ENCODE measurements at places on chromosomes 7 and 10.
A peak's percentile ranks its signal among the peaks of the same experiment; 100 is the strongest.

DNA sequence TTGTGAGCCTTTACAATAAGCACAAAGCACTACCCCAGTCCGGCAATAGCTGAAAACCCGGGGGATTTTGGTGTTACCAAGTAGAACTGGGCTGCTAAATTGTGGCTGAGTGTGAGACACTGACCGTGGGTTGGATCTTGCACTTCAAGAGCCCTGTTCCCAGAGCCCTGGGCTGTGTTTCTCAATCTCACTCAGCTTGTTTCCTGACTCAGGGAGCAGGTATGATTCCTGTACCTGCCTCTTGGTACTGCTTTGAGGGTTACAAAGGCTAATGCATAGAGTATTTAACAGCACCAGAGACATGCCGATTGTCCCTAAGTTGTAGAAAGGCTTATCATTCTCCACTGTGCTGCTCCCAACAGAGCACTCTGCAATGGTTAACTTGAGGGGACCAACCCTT is 134.6 kb downstream of the TEX36 start:
- no peak for DNase-seq

- DNase-seq = no peak
Observed at GRCh38 chr7:22884911-22885788, 62.5 kb upstream of the TOMM7 start.

- DNase-seq = no peak
Observed at GRCh38 chr10:77388571-77389100, 249.0 kb downstream of the KCNMA1 start.

GRCh38 chr10:70063418-70064098 is 10.9 kb downstream of the MACROH2A2 start:
- no peak for DNase-seq

GRCh38 chr7:79454361-79454960 is 994 bp upstream of the MAGI2 start:
- no peak for DNase-seq

- no peak for DNase-seq
Observed at GRCh38 chr7:85620936-85621685, 434.3 kb upstream of the SEMA3D start.

- no peak for DNase-seq
Observed at GRCh38 chr7:27745064-27745583, 5.2 kb downstream of the TAX1BP1 start.

DNA sequence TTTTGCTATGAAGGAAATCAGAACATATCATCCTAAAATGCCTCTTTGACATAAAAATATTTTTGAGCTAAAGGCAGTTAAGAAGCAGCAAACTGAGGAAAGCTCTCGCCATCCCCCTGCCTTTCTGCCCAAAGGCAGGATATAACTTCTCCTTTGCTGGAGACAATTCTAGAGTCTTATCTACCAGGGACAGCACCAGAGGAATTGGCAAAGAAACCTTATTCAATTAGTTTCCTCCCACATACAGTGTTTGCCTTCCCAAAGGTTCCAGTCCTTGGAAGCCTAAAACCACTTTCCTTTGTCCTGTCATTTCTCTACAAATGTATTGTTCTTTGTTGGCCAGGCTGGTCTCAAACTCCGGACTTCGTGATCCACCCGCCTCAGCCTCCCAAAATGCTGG is 33.7 kb downstream of the MASTL start:
- DNase-seq = no peak

- DNase-seq = no peak
Observed at GRCh38 chr7:84786073-84786472, 400.8 kb downstream of the SEMA3D start.

GRCh38 chr10:88936656-88937055 is 15.9 kb downstream of the ACTA2 start:
- no peak for DNase-seq

GRCh38 chr7:43501870-43502269 is 81.0 kb upstream of the STK17A start:
- DNase-seq = no peak

- DNase-seq = no peak
Observed at GRCh38 chr7:41110186-41110585, 592.7 kb downstream of the INHBA start.

GRCh38 chr10:17229016-17229716 is 1.1 kb downstream of the VIM start:
- DNase-seq = peak; percentile 49

- no peak for DNase-seq
Observed at GRCh38 chr10:7301006-7301778, 109.6 kb downstream of the SFMBT2 start.

DNA sequence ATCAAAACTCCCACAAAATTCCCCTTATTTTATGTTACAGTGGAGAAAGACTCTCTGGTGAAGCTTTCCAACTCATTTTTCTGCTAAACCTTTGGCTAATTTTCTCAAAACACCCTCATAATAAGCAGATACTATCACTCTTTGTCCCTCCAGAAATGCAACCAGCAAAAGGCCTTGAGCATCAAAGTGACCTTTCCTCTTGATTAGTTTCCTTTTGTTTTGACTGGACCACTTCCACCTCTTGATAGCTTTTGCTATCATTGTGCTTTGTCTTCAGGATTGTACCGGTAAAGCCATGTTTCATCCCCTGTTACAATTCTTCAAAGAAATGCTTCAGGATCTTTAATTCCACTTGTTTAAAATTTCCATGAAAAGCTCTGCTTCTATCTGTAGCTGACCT is 115.1 kb upstream of the SLC13A1 start:
- DNase-seq = no peak

- no peak for DNase-seq
Observed at GRCh38 chr7:50914460-50914859, 131.8 kb upstream of the GRB10 start.

DNA sequence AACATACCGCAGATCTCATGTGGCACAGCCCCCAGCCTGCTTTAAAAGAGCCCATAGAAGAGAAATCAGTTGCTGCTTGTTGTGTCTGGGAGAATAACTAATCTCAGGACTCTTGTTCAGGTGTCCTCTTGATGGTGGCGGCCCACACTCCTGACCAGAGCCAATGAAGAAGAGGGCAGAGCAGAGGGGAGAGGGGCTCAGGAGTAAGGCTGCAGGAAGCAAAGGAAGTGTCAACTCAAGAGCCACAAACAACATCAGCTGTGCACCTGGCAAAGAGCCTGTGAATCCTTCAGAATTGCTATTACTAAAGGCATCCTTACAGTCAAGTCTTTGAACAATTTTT is 59.8 kb upstream of the PTN start:
- DNase-seq = no peak

DNA sequence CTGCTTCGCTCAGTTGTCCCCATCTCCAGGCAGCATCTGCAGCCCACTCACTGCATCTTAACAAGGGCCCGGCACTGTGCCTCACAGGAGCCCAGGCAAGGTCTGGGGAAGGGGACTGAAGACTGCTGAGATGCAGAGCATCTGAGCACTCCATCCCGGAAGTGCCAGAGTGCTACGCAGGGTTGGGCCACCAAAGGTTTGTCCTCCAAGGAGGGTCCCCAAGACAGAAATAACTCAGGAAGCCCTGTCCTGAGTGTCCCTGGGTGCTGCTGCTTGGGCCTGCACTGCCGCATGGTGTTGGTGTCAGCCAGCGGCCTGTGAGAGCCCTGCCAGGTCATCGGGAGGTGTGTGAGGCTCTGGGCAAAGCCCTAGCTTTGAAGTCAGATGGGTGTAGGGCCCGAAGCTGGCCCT is 288.2 kb upstream of the ZMIZ1 start:
- no peak for DNase-seq

DNA sequence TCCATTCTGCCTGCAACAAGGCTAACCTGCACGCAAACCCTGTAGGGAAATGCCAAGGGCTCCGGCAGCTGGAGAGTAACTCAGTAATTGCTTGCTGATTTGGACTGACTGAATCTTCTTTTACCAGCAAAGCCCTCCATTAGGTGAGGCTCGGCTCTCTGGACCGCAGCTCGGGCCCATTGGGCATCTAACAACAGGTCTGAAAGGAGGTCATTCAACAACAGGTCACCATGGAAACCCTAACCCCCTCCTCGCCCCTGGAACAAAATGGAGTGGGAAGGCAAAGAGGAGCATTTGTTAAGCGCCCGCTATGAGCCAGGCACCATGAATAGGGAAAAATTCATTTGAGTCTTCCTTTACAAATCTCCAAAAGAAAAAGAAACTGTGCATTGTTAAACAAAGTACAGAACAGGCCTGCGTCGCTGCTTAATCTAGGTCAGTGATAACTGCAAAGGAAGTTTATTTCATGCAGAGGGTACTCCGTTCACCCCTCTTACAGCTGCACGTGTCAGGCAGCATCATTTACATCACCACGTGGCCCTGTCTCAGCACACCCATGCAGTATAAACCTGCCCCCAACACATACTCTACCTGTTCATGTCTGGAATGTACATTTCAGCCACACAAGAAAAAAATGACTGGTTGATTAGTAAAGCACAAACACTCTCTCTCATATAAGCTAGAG is 248.8 kb upstream of the NEBL start:
- no peak for DNase-seq

DNA sequence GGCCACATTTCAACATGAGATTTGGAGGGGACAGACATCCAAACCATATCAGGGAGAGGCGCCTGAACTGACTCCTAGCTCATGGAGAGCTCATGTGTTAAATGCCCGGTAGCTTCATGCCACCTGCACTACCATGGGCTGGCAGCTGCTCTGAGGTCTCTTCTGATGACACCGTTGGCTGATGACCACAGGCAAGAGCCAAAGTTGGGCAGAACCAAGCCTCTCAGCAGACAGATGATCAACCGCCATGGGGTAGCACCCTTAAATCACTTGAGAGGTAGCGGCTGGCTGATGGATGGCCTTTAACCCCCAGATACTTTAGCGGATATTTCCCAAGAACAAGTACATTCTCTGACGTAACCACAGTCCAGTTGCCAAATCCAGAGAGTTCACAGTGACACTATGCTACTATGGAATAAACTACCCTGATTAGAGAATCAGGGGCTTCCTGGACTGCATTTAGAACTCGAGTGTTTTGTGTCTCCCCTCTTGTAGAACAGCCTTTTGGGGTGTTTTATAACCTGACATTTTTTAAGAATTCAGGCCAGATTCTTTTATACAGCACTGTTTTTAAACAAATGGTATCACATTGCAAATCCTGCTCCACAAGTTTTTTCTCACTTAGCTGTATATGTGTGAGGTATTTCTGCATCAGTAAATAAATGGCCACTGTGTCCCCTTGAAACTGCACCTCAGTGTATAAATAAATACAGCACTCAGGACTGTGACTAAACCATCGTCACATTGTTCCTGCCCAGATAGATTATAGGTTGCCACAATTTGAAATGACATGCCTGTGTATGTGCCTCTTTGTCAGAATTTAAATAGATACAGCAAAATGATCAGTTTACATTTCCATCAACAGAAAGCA is 30.8 kb upstream of the DRGX start:
- DNase-seq = no peak

DNA sequence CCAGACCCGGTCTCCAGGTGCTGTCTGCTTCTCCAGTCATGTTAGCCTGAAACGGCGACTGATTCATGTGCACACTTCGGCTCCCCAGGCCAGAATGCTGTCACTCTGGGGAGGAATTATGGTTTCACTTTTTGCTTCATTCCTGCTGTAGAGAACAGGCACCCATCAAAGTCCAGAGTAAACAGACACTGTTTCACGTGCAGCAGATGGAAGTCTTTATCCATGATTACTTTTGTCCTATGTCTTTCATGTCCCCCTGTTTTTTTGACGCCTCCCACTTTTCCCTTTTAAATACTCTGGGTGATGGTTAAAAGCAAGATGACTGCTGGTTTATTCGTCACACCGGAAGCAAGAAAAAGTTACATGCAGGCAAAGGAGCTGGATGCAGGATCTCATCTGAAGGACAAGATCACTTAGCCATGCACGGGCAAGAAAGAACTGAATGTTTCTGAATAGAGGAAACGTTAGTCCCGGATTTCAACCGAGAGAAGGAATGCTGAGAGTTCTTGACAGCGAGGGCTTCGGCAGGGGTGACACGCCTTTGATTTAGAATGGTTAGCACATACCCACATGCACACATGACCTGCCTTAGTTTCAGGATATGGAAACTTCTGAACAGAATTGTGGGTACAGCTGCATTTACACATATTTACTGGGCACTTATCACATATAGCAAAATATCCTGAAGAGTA is 250.0 kb upstream of the KLF6 start:
- peak; percentile 28 for DNase-seq

GRCh38 chr10:4024516-4025245 is 239.7 kb upstream of the KLF6 start:
- no peak for DNase-seq

- no peak for DNase-seq
Observed at GRCh38 chr10:48923748-48924147, 15.9 kb downstream of the LRRC18 start.

DNA sequence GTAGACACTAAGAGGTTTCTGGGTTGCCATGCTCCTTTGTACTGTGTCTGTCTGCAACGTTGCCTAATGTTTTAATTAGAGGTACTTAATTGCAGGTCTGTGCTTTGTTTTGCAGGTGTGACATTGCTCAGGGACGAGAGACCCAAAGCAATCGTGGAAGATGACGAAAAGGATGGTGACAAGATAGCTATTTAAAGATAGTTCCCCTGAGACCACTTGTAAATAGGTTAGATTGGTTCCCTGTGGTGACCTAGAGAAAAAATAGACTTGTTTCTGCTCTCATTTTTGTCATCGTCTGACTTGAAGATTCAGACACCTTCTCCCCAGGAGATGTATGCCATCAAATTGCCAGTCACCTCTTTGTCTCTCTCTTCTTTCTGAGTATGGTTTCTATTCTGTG is 20.1 kb downstream of the PPP1R17 start:
- DNase-seq = no peak

DNA sequence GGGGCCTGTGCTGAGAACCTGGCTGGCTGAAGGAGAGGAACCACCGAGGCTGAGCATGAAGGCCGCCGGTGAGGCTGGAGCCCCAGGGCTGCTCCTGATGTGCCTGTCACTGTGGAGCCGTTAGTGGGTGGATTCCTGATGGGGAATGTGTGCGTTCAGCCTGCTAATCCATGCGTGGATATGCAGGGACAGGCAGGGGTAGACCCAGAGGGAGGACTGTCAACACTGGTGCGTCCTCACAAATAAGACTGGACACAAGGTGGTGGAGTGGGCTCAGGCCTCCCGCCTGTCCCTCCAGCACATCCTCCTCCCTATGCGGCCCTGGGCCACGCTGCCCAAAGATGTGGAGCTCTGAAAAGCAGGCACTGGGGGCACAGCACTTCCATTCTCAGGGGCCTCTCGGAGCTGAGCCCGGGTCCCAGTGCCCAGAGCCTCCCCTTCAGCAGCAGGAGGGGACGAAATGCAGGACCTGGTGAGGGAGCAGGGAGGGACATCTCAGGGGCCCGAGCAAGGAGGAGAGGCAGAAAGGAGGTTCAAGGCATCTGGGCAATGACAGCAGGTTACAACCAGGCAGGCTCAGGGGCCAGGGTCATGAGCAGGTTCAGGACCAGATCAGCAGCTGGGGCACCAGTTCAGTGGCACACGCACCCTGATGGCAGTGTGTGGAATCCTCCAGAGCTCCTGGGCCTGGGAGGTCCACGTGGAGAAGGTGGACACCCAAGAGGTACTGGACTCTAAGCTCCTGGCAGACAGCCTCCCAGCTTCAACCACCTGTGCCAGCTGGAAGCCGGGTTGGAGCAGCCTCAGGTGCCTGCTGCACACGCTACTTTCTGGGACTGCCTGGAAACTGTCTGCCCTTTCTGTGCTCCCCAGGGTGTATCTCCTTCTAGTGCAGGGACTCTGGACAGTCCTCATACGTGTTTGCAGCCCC is 33.5 kb upstream of the ANTXRL start:
- no peak for DNase-seq

Data from stimulated activated CD4-positive, alpha-beta T cell treated with anti-CD3 and anti-CD28 coated beads, Interleukin-4, amount 100 ng/mL, for 4 hours (primary cell).